Spinal cord (tissue), 10 donors: ENCODE measurements at places on chromosomes 12 and 14.

- no peak for DNase-seq
Observed at GRCh38 chr12:8985213-8985754, 4.1 kb upstream of the KLRG1 start.

- no peak for DNase-seq
Observed at GRCh38 chr12:89251342-89252271, 100.7 kb downstream of the DUSP6 start.

GRCh38 chr12:56337753-56338251 lies 882 bp upstream of the IL23A start:
- no peak for DNase-seq

DNA sequence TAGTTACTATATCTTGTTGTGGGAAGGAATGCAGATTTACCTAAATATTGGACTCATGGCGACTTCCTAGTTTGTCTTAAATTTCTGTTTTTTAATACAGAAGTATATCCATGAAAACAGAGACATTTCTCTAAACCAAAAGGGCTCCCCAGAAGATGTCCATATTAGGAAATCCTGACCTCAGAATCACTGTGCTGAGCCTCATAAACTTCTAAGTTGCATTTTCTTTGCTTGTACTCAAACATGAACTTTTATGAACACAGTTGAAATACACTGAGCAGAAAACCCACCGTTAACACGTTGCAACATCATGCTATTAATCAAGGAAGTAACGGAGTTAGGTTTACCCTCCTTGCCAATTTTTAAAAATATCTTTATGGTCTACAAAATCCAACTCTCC lies 42.9 kb upstream of the NR2C1 start:
- DNase-seq, result no peak

GRCh38 chr14:105363847-105364708 lies 34.3 kb upstream of the TEX22 start:
- no peak for DNase-seq
